Globus pallidus (tissue), 1 donor: ENCODE measurements at places on chromosomes 6 and 20.

DNA sequence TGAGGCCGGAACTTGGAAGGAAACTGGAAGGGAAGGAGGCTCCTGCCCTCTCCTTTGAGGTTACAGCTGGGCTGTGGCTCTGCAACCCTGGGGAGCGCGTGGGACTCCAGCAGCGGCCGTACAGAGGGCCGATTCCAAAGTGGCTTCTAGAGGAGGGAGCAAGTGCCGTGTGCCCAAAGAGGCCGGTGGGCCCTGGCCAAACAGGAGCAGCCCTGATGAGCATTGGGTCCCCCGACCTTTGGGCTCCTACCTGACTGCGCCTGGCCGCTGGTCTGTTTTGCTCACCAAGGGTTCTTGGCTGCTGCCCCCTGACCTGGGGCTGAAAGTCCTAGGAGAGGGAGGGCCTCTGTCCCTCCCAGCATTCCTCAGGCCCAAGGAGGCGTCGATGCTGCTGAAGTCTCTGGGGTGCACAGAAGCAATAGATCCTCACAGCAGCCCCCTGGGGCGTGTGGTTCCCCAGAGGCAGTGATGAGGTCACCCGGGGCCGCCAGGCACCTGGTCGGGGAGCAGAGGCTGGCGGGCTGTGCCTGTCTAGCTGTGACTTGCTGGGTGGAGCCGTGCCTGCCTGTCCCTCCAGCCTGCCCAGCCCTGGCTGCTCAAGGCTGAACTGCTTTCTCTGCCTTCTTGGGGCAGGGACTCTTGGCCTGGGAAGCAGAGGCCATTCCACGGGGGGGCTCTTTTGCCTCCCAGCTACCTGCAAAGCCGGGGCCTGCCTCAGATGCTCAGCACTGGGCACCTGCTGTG is 9.8 kb downstream of the RBM38 start:
- DNase-seq = no peak

- no peak for DNase-seq
Observed at GRCh38 chr6:131213501-131213990, 78.3 kb downstream of the AKAP7 start.

DNA sequence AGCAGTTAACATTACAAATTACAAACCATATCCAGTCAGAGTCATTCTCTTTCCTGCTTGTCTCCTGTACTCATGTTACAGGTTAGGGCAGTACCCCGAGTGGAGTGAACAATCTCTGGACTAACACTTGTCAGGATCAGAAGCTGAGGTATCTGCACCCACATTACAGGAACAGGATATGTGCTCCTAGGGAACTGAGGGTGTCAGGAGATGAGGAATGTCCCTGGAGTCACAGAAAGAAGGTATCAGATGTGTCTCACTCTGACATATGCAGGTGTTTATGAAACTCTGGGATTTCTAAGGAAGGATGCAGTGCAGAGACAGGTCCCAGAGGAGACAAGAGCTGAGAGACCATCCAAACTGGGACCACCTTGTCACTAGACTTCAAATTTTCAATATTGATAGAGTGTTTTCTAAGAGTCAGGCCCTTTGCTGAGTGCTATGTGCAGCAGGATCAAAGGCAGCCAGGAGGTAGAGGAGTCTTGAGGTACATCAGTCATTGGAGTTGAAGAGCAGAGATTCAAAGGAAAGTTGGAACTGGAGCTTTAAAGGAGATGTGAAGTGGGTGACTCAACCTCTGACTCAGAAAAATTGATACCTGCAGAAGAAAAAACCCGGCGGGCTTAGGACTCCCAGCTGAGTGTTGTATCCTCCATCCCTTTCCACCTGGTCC is 12.6 kb downstream of the HLA-DPB1 start:
- DNase-seq = no peak

GRCh38 chr6:140985679-140986275 is 1146.9 kb upstream of the GJE1 start:
- DNase-seq = no peak

- no peak for DNase-seq
Observed at GRCh38 chr6:168867247-168868102, 386.2 kb downstream of the THBS2 start.

- no peak for DNase-seq
Observed at GRCh38 chr20:50312682-50313521, 122.3 kb downstream of the CEBPB start.

DNA sequence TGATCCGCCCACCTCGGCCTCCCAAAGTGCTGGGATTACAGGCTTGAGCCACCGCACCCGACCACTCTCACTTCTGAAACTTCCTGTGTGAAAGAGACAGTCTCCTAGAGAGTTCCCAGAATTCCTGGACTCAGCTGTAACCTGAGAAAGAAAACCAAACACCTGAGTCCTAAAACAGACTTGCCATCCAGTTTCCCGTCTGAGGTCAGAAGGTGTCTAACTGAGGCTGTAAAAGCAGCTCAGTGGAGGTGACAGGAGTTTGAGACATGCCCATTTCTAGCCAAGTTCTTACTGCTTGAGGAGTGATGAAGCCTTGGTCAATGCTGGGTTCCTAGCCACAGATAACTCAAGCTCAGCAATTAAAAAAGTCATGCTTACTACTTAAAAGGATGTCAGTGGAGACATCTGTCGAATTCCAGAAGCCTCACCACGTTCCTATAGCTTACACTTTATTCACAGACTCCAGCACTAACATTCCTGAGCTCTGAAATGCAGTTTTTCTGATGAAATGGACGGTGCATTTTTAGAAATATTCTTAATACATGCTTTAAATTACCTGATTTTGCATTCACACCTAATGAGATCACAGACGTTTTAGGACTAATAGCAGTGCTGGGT is 6.1 kb downstream of the UQCC2 start:
- DNase-seq = no peak

- no peak for DNase-seq
Observed at GRCh38 chr20:52004018-52004417, 187.6 kb downstream of the ZFP64 start.

- DNase-seq = no peak
Observed at GRCh38 chr6:63910863-63911551, 275.4 kb downstream of the PHF3 start.

- DNase-seq = peak; percentile 39
Observed at GRCh38 chr6:125421836-125422235, 120.1 kb upstream of the HDDC2 start.

- no peak for DNase-seq
Observed at GRCh38 chr6:133951227-133951626, 1.8 kb upstream of the TBPL1 start.

GRCh38 chr20:9093218-9093957 is 24.5 kb downstream of the PLCB4 start:
- DNase-seq = no peak

DNA sequence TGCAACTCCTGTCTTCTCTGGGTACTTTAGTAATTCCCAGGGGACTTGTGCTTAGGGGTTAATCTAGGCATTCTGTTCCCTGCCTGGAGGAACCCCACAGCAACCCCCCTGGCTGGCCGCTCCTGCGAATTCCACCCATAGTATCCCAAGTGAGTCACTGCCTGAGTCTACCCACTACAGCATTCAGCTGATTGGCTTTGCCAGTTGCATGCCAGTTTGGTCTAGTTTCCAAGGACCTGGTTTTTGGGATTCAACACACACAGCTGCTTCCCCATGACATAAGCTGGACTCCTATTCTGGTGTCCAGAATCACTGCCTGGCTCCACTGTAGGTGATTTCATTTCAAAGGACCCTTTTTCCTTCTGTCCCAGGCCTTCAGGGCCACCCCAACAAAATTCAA is 40.3 kb downstream of the PLCG1 start:
- peak; percentile 66 for DNase-seq

GRCh38 chr20:19920381-19921138 is 96.6 kb upstream of the NAA20 start:
- DNase-seq = no peak

GRCh38 chr6:25280344-25281074 is 1.3 kb downstream of the CARMIL1 start:
- DNase-seq = no peak

DNA sequence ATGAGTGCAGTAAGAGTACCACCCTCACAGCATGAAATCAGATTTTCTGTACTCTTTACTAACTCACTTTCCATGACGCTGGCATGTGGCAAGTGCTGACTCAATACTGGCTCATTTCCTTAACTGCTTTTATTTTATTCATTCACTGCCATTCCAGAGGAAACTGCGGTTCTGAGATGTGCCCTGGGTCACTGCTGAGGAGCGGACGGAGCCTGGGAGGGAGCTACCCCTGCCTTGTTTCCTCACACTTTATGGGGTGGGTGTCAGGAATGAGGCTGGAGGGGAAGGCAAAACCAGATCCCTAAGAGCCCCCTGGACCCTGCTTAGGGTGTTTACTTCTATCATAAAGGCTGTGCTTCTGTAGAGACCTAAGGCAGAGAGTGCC is 14.4 kb downstream of the NT5E start:
- DNase-seq = no peak
